ENCODE measurements at places on chromosomes 5 and 9.
A peak's percentile ranks its signal among the peaks of the same experiment; 100 is the strongest.

- no peak for DNase-seq
These were observed 519.2 kb downstream of the KIF4B start for GRCh38 chr5:155532621-155533311.

- no peak for DNase-seq
These were observed 24.2 kb downstream of the ANP32B start for GRCh38 chr9:98007251-98007928.

- DNase-seq = no peak
These were observed 762.6 kb upstream of the SEMA6A start for GRCh38 chr5:117337064-117337749.

DNA sequence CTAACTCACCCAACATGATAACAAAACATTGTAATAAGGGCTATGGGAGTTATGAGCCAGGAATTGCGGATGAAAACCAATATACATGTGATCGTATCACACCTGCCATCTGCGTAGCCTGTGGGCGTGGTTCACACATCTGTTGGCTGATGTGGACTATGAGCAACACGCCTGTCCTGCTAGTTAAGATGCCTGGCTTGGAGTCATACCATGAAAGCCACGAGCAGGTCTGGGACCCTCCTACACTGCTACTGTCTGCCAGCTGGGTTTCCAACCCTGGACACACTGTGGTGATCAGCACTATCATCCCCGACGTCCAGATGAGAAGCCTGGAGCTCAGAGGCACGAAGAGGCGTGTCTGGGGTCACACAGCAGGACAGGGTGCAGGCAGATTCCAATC lies 40.2 kb downstream of the STK10 start:
- DNase-seq = no peak

- DNase-seq = peak; percentile 72
These were observed 376.6 kb downstream of the EFNA5 start for GRCh38 chr5:107294211-107294550.

GRCh38 chr5:56986626-56986947 lies 34.7 kb upstream of the MIER3 start:
- DNase-seq = no peak

GRCh38 chr5:140296289-140296688 lies 6.6 kb downstream of the PFDN1 start:
- no peak for DNase-seq

DNA sequence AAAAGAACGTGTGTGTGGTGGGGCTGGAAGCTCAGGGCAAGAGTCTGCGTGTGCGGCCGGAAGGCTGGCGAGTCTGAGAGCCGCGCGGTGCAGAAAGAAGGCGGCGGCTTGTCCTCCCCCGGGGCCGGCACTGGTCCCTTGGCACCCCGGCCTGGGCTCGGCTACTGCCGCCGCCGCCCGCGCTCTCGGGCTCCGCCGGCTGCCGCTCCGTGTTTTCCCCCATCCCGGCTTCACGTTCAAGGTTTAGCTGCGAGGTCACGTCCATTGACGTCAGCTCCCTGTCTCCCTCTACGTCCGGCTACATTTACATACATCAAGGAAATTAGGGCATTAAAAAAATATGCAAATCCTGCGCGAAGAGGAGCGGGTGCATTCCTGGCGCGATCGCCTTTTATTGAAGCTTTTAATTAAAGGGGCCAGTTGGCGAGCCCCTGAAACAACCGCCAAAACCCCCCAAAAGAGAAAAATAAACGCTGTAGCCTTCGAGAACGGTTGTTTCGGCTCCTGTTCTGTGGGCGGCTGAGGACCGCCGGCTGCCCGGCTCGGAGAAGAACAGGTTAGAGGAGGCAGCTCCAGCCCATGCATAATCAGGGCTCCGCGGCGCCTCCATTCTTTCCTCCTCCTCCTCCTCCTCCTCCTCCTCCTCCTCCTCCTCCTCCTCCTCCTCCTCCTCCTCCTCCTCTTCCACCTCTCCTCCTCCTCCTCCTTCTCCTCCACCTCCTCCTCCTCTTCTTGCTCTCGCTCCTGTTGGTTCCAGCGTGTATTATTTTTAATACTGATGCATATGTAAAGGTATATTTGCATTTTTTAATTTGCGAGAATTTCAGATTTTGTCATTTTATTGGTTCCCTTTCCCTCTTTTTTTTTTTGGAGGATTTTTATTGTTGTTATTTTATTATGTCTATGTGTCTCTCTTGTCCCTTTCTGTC lies 207.0 kb downstream of the MEF2C start:
- DNase-seq = no peak

DNA sequence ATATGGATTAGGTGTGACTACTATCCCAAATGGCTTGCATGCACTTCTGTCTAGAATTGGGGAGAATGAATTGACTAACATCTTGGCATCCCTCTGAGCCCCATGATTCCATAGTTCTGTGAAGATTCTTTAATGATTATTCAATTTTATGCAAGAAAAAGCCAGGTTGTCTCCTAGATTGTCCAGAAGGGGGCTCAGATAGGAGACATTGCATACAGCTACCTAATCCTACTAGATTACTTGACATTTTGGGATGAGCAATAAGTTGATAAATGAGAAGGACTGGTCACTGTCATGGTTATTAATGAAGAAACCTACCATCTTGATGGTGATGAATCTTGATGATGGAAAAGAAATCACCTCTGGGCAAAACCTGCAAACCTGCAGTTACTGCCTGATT lies 117.0 kb downstream of the CARTPT start:
- no peak for DNase-seq

DNA sequence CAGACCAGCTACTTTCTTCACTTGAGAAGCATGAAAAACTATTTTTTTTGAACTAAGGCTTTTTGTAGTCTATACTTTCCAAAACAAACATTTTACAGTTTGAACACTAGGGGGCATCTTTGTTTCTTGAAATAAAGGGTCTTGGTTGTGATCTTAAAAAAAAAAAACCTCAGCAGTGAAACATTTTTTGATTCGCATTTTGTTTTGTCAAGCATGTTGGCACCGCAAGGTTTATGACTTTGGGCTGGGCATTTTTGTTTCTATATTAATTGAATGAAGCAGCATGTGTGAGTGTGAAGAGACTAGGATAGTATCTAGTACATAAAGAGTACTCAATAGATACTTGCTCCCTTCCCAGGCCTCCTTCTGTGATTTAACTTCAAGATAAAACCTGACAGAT lies 31.6 kb upstream of the ACOT12 start:
- peak; percentile 59 for DNase-seq

DNA sequence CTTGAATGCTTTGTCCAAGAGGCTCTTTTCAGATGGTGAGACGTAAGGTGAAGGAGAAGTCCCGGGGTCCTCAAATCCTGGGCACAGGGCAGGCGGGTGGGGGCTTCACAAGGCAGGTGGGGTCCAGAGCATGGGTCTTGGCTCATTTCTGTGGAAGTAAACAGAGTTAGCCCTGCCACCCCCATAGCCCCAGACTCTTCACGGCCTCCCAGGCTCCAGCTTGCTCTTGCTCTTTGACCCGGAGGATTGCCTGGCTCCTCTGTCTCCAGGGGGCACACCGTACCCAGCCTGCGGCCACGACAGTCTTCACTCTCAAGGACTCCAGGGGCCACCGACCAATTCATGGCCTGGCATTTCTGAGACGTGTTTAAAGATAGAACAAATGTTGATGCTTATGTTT lies 28.8 kb upstream of the POMT1 start:
- DNase-seq = no peak

GRCh38 chr9:97293207-97293721 lies 14.2 kb upstream of the CCDC180 start:
- no peak for DNase-seq

GRCh38 chr9:131995382-131995781 lies 84.3 kb downstream of the MED27 start:
- no peak for DNase-seq

GRCh38 chr5:102755686-102756371 lies 724 bp downstream of the PAM start:
- peak; percentile 92 for DNase-seq

- no peak for DNase-seq
These were observed 23.6 kb downstream of the TPD52L3 start for GRCh38 chr9:6351737-6352136.

DNA sequence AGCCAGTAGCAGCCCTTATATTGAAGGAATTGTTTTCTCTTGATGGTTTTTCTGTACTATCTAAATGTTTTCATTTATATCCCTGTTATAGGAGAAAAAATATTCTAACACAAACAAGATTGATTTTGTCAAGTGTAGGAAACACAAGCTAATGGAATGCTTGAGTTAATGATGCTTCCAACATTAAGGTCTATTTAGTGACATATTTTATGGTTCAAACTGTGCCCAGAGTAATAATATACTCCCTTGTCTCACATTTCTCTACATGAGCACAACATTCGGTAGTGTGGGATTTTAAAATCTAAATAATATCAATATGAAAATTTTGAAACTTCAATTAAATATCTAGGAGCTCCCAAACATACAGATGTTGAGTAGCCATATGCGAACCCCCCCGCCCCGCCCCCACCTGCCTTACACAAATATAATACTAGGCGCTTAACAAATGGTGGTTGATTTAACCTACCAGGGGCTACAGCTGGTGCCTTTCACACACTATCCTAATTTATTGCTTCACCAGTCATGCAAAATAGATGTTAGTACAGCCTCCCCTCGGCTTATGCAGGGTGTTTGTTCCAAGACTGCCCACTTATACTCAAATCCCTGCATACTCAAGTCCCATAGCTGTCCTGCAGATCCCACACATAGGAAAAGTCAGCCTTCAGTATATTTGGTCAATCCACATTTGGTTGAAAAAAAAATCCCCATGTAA lies 124.1 kb upstream of the ACO1 start:
- DNase-seq = no peak

- no peak for DNase-seq
These were observed 1.5 kb upstream of the SLC6A19 start for GRCh38 chr5:1199649-1200494.

DNA sequence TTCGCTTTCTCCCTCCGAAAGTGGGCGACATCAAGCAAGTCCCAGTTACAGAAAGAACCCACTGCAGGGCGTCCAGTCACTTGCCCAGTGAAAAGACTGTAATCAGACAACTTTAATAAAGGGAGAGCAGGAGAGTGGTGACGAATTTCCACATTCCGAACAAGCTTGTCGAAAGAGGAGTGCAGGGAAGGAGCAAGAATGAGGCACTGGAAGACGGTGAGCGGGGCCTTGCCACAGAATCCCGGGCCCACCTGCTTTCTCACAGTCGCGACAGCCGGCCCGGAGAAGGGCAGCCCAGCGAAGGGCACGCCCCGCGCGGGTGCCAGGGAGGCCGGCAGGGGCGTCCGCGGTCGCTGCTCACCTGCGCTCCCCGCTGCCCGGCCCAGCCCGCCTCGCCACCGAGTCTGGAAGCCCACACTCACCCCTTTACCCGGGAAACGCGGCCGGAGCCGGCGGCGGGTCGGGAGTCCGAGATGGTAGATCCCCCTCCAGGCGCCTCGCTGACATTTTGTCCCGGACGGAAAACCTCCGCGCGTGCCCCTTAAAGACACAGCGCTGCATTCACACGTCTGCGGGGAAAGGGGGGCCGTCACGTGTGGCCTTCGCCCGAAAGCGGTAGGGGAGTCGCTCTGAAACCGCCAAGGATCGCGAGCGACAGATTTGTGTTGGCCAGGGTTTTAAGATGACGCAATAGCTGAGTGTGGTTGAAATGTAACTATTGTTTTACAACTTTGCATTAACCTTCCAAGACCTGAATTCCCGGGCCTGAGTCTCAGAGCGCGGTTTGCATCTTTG lies at the start of gene ZBED3:
ZBED3 (minus strand) TSS at position 597 of the 795 bp plus-strand sequence. CDS start 9,407 bp downstream, outside the sequence.
- DNase-seq = peak; percentile 41

DNA sequence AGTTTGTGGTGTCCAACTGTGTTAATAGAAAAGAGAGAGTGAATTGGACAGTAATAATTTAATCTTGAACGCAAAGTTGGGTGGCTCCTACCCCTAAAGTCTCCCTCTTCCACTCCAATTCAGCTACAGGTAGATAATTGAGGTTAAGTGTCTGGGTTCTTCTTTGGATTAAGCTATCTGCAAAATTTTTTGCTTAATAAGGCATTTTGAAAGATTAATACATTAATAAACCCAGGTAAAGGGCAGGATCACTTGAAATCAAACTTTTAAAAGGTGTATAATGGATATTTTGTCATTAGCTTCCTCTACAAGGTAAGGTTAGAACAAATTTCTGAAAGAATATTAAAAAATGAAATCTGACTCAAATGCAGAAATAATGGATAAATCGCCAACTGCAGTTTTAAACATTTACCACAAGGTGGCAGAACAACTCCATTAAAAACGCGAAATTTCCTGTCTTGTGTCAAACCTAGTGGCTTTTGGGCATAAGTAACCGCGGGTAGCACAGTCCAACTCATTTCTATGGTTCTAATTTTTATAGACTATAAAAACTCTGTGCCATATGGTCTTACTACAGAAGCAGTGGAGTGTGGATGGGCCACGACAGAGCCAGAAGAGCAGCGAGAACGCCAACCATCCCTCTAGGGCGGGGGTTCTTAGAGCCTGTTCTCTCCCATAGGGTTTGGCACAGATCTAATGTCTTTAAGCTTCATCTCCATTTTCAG lies 276.5 kb downstream of the ARHGEF28 start:
- DNase-seq = peak; percentile 66

All from suppressor macrophage treated with lipopolysaccharide for 4 hours (primary cell).